Activated naive CD8-positive, alpha-beta T cell treated with anti-CD3 and anti-CD28 coated beads, Interleukin-2, amount 10 ng/mL, durations not matched to agents 7 days and 5 days (primary cell): ENCODE measurements at places on chromosomes 12 and 14. TPM values are rescaled to one million over a fixed set of nuclear protein-coding genes. Genes with fewer than 3 reads are reported as not detected.

Gene IL22
- total RNA-seq, result not detected

Gene TAS2R19
- total RNA-seq, result 2.2 TPM

Gene GDF11
- total RNA-seq, result 11.5 TPM

Gene TIMM9
- 34.6 TPM for total RNA-seq

Gene PLA2G1B
- not detected for total RNA-seq

Gene LHX5
- total RNA-seq, result not detected

Gene OTOGL
- not detected for total RNA-seq

GRCh38 chr14:100695423-100695738 is 31.3 kb upstream of the DLK1 start:
- no peak for DNase-seq

DNA sequence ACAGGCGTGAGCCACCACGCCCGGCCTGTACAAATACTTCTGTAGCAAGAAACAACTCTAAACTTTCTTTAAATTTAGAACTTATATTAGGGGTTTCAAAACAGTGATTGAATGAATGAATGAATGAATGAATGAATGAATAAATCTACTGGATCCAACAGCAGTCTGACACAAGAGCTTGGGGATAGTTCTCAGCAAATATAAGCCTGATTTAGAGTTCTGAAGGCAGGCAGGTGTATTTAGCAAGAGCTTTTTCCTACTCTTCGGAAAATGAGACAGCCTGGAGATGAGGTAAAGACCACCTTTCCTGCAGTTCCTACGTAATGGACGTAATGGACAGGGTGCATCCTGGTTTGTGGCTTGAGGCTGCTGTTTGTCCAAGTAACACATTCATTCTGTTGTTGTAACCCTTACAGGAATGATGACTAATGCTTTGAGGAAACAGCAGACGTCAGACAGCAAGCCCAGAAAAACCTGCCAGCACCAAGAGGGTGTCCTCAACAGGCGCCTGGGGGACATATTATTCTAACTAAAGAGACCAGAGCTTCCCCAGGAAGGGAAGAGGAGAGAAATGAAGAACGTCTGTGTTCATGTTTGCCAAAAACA is 277.4 kb upstream of the SOX5 start:
- no peak for DNase-seq

DNA sequence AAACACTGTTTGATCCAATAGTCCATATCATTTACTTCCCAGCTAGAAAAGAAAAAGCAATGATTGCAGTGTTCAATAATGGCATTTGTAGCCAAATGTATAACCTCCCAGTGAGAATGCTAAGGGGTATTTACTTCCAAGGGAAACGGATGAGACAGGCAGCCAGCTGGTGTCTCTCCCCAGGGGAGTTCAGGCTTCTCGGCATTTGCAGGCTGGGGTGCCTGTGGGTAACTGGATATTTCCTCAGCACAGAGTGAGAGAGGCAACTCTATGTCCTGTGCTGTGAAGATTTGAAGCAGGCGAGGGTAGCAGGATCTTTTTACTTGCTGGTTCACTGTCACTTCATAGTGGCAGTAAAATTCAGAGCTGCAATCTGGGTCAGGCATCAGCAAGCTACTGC is 1455.6 kb upstream of the TMEM132C start:
- no peak for DNase-seq

DNA sequence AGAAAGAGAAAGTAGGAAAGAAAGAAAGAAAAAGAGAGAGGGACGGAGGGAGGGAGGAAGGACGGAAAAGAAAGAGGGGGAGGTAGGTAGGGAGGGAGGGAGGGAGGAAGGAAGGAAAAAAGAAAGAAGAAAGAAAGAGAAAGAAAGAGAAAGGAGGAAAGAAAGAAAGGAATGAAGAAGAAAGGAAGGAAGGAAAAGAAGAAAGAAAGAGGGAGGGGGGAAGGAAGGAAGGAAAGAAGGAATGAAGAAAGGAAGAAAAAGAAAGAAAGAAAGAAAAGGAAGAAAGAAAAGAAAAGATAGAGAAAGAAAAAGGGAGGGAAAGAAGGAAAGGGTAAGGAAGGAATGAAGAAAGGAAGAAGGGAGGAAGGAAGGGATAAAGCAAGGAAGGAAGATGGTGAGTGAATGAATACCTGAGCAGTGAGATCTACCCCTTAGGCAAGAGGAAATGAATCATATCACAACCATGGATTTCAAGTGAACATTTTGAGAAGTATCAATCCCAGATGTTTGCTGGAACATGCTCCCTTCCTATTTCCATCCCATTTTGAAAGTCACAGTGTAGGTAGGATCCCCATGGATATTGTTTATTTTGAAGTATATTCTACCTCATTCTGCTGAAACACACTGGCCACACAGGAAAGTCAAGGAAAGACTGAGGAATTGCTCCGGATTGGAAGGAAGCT is 639.4 kb upstream of the TBX3 start:
- DNase-seq, result no peak

GRCh38 chr12:69608114-69608513 is 2.6 kb downstream of the LRRC10 start:
- no peak for DNase-seq

- DNase-seq, result no peak
Measured at GRCh38 chr12:100229876-100230275, 29.3 kb downstream of the ACTR6 start.

GRCh38 chr12:108729612-108730364 is 1.5 kb downstream of the CORO1C start:
- DNase-seq, result no peak

DNA sequence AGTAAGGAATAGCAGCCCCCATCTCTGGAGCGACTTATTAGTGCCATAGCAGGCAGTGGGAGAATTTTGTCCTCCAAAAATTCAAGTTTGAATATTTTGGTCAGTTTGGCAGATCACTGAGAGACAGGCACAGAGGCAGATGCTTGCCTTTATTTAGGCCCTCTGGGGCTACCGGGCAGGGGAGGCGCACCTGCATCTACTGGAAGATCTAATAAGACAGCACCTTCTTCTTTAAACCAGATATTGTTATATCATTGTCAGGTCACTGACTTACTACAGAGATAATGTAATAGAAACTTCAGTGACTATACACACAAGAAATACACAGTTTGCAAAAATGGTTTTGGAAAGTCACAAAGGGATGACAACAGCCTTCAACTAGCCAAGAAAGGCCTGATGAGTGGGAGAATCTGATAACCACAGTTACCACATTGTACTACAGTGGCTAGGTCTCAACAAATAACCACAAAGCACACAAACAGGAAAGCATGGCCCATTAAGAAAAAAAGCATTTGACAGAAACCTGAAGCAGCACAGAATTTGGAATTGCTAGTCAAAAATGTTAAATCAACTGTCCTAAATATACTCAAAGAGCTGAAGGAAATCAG is 56.8 kb downstream of the CDK17 start:
- DNase-seq, result no peak

GRCh38 chr12:75457191-75457590 is 23.4 kb upstream of the GLIPR1 start:
- no peak for DNase-seq

DNA sequence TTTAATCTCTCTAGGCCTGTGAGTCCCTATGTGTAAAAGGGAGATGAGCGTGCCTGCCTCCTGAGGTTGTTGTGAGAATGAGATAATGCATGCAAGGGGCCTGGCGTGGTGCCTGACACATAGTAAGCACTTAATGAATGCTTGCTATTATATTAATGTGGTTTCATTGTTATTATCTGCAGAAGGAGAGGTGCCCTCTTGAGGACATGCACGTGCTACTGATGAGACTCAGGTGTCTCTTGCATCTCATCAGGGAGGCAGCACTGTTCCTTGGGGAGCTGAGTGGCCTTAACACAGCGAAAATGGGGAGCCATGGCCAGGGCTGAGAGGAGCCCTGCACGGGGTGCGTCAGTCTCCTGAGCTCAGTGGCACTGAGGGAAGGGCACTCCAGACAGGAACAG is 29.9 kb upstream of the BCDIN3D start:
- DNase-seq, result no peak

DNA sequence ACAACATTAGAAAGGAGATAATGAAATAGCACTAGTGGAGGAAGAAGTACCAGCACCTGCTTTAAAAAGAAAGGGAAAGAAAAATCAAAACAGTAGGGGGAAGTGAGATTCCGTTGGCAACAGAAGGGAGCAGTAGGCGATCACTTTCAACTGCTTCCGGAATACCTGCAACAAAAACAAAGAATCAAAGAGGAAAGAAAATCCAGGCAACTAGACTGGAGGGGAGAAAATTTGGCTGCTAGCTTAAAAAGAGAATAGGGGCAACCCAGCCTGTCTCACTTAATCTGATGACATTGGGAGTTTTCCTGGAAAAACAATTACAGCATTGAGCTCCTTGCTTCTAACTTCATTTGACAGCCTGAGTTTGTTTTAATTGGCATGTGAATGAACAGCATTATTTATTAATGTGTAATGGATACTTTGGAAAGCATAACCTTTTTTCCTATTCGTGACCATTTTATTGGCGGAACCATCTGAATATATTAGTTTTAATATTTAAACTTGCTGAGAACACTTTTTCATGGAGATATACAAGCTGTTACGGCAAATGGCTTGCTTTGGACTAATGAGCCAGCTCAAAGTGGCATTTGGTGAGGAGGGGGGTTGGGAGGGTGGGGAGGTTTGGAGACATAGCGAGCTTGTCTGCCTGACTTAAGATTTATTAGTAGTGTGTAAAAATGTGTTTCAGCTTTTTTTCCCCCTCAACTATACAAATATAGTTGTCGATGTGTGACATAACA is 2.5 kb upstream of the DACT1 start:
- DNase-seq, result no peak

- no peak for DNase-seq
Measured at GRCh38 chr12:40342010-40342409, 117.2 kb downstream of the LRRK2 start.
